ENCODE measurements at places on chromosomes 7 and 10. TPM values are rescaled to one million over a fixed set of nuclear protein-coding genes. Genes with fewer than 3 reads are reported as not detected.
A peak's percentile ranks its signal among the peaks of the same experiment; 100 is the strongest.

Gene MBL2
- not detected for total RNA-seq

DNA sequence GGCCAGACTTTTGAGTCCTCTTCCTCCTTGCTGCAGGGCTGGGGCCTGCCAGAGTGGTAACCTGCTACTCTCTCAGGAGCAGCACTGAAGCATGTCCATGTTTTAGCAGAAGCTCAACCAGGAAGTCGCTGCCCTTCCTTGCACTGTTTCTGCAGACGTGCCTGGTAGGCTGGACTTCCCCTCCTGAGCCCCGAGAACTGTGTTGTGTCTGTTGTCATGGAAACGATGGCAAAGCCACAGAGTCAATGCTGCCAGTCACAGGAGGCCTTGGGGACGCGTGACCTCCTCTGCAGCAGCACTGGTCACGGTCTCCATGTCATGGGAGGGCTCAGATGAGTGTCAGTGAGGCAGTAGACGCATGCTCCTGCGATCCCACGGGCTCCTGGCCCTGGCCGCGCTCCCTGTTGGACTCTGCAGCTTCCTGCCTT is 145.5 kb downstream of the FANK1 start:
- H3K27ac ChIP-seq = no peak overlapping the region
- peak; percentile 84 for DNase-seq
- H3K27me3 ChIP-seq = peaks cover 2% of the 10 kb centered on the region
- H3K36me3 ChIP-seq = no peaks in the 10 kb centered on the region
- no peak overlapping the region for H3K4me3 ChIP-seq

- H3K4me3 ChIP-seq = no peak overlapping the region
- H3K4me1 ChIP-seq = no peaks in the 10 kb centered on the region
These were observed 110.1 kb upstream of the INSYN2A start for GRCh38 chr10:127306479-127306878.

DNA sequence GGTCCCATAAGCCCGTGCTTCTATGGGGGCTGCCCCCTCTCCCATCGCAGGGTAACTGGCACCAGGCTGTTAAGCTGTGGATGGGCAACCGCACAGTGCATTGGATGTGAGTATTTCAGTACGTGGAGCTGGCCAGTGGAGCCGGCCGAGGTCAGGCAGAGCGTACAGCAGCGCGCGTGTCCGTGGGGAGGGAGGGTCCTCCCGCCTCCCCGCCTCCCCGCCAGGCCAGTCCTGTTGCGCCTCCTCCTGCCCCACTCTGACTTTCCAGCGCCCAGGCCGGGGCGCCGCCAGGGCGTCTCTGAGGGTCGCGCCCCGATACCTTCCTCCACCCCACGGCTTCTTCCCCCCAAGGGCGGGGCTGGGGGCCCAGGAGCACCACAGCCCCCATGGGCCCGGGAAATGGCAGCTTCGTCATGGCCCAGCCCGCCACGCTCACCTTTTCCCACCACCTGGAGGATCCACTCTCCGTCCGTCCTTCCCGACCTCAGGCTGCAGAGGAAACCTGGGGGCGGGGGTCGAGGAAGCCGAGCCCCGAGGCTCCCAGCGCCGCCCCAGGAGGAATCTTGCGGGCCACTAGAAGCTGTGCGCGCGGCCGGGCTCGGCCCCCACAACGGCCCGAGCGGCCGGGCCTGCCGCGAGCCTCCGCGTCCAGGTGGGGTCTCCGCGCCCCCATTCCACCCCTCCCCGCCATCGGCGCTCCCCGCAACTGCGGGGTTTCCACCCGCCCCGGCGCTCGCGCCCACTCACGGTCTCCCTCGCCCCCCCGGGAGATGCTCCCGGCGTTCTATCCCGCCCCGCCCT is 831 bp upstream of the PFKP start:
- H3K36me3 ChIP-seq = peaks cover 25% of the 10 kb centered on the region
- H3K27me3 ChIP-seq = peaks cover 9% of the 10 kb centered on the region
- no peak for DNase-seq

DNA sequence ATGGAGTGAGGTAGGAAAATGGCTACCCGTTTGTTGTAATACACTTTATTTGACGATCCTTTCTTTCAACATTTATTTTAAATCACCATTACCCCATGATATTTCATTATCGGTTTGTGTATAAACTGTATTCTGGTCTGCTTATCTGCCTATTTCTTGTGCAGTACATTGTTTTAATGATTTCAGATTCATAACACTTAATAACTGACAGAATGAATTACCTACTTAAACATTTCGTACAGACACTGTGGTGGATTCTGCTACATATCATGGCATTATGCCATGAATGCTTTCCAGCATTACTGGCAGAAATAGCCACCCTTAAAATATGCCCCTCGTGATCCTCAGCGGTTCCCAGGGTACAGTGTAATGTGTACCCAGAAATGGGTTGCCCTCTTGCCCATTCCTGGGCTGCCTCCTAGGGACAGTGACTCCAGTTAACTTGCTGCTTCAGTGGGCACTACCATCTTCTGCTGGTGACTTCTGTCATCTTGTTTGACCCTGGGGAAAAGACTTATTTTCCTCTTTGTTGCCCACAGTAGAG is 74.5 kb downstream of the C1GALT1 start:
- no peak for DNase-seq
- H3K4me1 ChIP-seq = peaks cover 25% of the 10 kb centered on the region
- no peak overlapping the region for H3K4me3 ChIP-seq

- H3K4me1 ChIP-seq = no peaks in the 10 kb centered on the region
- no peaks in the 10 kb centered on the region for H3K36me3 ChIP-seq
- H3K27me3 ChIP-seq = no peaks in the 10 kb centered on the region
- H3K27ac ChIP-seq = no peak within 1 kb of the TSS
- peak; percentile 73 for DNase-seq
These were observed at the start of gene ANKRD2 for GRCh38 chr10:97572214-97572989. Gene ANKRD2 (plus strand): TSS chr10:97572779. CDS start chr10:97572789, 10 bp downstream.
